ENCODE measurements at places on chromosomes 3 and 15. TPM values are rescaled to one million over a fixed set of nuclear protein-coding genes. Genes with fewer than 3 reads are reported as not detected.

SNAPC5 gene
- 57.3 TPM for polyA plus RNA-seq

MEX3B gene
- 38.8 TPM for polyA plus RNA-seq

SMCO1 gene
- polyA plus RNA-seq, result not detected

ARL14 gene
- not detected for polyA plus RNA-seq

MYO5C gene
- 0.44 TPM for polyA plus RNA-seq

ACKR4 gene
- polyA plus RNA-seq, result not detected

IFRD2 gene
- 41.8 TPM for polyA plus RNA-seq

CISH gene
- polyA plus RNA-seq, result not detected

SLC22A14 gene
- 0.16 TPM for polyA plus RNA-seq

TEX9 gene
- polyA plus RNA-seq, result 20.7 TPM

RASGRF1 gene
- polyA plus RNA-seq, result 11.0 TPM

UBAP1L gene
- polyA plus RNA-seq, result 10.3 TPM

ELL3 gene
- polyA plus RNA-seq, result 2.2 TPM

RAD51 gene
- polyA plus RNA-seq, result not detected

GUCA1C gene
- not detected for polyA plus RNA-seq

ACKR2 gene
- polyA plus RNA-seq, result not detected

ALDH1A2 gene
- 0.72 TPM for polyA plus RNA-seq

CNTN3 gene
- polyA plus RNA-seq, result 24.0 TPM

TAGLN3 gene
- 568 TPM for polyA plus RNA-seq

EFCAB12 gene
- 0.32 TPM for polyA plus RNA-seq

PHLDB2 gene
- polyA plus RNA-seq, result 1.4 TPM

ERICH6 gene
- polyA plus RNA-seq, result not detected

PAK6 gene
- polyA plus RNA-seq, result 32.4 TPM

KNG1 gene
- not detected for polyA plus RNA-seq

CYB561D2 gene
- polyA plus RNA-seq, result 21.2 TPM

TEX264 gene
- polyA plus RNA-seq, result 33.0 TPM

CHRNA5 gene
- polyA plus RNA-seq, result 4.6 TPM

SLC24A5 gene
- polyA plus RNA-seq, result 0.76 TPM

CYP11A1 gene
- polyA plus RNA-seq, result not detected

PIF1 gene
- 0.58 TPM for polyA plus RNA-seq

IL17RC gene
- 0.54 TPM for polyA plus RNA-seq

MESP1 gene
- 4.8 TPM for polyA plus RNA-seq

PDZRN3 gene
- polyA plus RNA-seq, result 1.1 TPM

TGM4 gene
- not detected for polyA plus RNA-seq

ROPN1 gene
- polyA plus RNA-seq, result not detected

PLSCR1 gene
- polyA plus RNA-seq, result 0.78 TPM

MKRN2OS gene
- polyA plus RNA-seq, result 0.36 TPM

PARP15 gene
- polyA plus RNA-seq, result not detected

SNX33 gene
- polyA plus RNA-seq, result 0.14 TPM

RGMA gene
- polyA plus RNA-seq, result 16.6 TPM

DCLK3 gene
- 1.5 TPM for polyA plus RNA-seq

ANKRD34C gene
- polyA plus RNA-seq, result not detected

ARGFX gene
- polyA plus RNA-seq, result not detected

RAB6B gene
- 60.8 TPM for polyA plus RNA-seq

CLDN16 gene
- not detected for polyA plus RNA-seq

SLC12A1 gene
- polyA plus RNA-seq, result 0.67 TPM

CCDC39 gene
- 0.66 TPM for polyA plus RNA-seq

CPNE9 gene
- 0.32 TPM for polyA plus RNA-seq

TM4SF1 gene
- 0.81 TPM for polyA plus RNA-seq

FOXL2 gene
- not detected for polyA plus RNA-seq

RTP1 gene
- polyA plus RNA-seq, result 2.0 TPM

CCR2 gene
- polyA plus RNA-seq, result not detected

C3orf49 gene
- polyA plus RNA-seq, result not detected

Data from neural cell (in vitro differentiated cells).